ENCODE measurements at places on chromosomes 2 and 18.

- DNase-seq: no peak
Observed at GRCh38 chr18:37343542-37343851, 222.1 kb downstream of the CELF4 start.

GRCh38 chr18:79856119-79857007 is 58.6 kb downstream of the KCNG2 start:
- no peak for DNase-seq

DNA sequence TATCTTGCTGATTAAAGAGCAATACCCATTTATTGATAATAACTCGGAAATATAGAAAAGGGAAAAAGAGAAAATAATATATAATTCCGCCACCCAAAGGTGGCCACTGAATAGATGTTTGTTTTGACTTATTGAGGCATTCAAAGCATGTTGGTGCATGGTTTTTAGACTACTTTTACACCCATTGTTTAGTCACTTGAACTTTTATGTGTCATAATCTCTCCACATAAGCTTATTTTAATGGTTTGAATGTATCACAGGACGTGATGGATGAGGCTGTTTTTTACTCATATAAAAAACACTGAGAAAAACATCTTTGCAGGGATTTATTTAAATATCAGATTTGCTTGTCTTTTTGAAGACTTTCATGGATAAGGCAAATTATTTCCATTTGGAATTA is 120.4 kb downstream of the ACKR3 start:
- no peak for DNase-seq

DNA sequence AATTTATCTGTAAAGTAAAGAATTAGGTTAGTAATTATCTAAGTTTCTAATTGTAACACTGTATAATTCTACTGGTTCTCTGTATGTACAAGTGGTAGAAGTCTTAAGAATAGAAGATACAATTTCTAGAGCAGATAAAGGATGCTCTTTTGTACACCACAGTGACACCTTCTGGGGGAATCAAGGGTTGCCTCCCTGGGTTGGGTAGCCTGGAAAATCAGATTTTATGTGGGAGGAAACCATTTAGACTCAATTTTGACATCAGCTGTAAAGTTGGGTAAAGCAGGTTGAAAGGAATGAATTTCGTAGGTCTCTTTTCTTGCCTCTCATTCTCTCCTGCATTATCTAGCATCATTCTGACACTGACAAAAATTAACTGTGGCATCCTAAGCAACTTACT is 354.8 kb downstream of the DCC start:
- no peak for DNase-seq

DNA sequence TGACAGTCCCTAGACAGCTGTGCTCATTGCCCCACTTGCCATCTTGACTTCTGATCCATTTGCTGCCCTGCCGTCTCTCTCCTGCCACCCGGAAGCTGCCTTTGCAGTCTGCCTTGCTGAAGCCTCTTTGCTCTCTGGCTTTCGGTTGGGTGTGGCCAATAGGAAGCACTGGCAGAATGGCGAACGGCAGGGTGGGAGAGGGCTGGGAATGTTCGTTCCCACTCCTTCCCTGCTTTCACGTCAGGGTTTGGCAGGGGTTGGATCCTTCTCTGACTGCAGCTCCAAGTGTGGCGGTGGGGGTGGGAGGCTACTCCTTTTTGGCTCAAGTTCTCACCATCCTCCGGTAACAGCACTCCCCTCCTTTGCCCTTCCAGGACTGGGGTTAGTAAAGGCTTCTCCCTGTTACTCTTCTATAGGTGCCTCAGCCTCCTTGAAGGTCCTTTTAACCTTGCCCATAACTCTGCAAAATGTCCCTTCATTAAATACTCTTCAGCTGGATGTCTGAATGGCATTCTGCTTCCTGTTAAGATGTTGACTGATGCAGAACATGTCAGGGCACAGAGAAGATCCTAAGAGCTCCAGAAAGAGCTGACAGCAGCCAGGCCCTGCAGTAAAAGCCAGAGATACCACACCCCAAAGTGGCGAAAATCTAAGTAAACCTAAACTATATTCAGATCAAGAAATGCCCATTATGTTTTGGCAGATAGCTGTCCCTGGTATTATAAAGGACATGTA is 299.7 kb downstream of the CDCA7 start:
- no peak for DNase-seq

DNA sequence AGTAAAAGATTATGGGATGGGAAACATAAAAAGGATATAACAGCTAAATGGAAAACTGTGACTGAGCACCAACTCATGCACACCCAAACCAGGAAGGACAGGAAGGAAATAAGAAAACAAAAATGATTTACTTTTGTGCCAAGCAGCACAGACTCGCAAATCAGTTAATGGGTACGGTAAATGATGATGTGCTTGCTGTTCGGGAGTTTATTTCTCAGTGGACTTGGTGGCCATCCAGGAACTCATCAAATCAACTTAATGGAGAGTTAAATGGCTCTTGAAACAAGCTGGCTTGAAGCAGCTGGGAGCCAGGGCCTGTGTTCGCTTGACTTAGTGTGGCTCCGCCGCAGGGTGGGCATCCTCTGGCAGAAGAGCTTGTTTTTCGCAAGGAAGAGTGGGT is 36.2 kb downstream of the MTCL1 start:
- no peak for DNase-seq

DNA sequence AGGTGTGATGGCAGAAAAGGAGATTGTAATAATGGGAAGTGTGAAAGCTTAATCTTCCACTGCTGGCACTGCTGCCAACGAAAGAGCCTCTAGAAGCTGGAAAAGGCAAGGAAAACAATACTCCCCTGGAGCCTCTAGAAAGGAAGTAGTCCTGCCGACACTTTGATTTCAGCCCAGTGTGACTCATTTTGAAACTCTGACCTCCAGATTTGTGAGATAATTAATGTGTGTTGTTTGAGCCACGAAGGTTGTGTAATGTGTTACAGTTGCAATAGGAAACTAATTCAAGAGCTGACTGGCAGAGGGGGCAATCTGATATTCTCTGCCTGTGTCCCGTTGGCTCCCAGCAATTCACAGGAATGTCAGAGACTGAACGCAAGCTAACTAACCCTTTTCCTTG is 219.2 kb upstream of the UBE2E3 start:
- no peak for DNase-seq

DNA sequence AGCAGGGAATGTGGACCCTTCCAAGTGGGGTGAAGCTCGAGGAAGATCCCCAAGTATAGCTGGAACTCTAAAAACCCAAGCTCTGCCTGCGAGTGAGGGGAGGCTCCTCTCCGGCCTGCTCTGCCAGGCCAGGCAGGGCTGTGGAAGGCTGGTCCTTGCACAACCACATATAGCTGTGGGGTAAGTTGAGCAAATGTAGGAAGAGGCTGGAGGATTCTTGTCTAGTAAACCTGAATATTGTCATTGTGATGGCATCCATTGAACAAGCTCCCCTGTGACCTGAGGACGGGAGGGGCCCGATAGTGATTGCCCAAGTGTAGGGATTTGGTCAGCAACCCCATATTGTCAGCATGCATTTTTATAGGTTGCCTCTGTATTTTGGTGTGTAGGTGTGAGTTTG is 103.0 kb downstream of the ACKR3 start:
- no peak for DNase-seq

- no peak for DNase-seq
Observed at GRCh38 chr2:65386989-65387388, 45.4 kb downstream of the SPRED2 start.

DNA sequence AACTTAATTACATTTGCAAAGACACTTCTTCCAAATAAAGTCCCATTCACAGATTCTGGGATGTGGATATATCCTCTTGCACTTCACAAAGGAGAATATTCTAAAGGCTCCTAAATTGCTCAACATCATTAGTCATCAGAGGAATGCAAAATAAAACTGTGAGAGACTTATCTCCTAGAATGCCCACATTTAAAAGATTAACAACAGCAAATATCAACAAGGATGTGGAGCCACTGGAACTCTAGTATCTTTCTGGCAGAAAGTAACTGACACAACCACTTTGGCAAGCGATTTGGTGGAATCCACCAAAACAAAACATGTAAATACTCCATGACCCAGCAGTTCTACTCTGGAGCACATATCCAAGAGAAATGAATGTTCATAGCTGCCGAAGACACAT is 4.6 kb downstream of the NEU2 start:
- no peak for DNase-seq

DNA sequence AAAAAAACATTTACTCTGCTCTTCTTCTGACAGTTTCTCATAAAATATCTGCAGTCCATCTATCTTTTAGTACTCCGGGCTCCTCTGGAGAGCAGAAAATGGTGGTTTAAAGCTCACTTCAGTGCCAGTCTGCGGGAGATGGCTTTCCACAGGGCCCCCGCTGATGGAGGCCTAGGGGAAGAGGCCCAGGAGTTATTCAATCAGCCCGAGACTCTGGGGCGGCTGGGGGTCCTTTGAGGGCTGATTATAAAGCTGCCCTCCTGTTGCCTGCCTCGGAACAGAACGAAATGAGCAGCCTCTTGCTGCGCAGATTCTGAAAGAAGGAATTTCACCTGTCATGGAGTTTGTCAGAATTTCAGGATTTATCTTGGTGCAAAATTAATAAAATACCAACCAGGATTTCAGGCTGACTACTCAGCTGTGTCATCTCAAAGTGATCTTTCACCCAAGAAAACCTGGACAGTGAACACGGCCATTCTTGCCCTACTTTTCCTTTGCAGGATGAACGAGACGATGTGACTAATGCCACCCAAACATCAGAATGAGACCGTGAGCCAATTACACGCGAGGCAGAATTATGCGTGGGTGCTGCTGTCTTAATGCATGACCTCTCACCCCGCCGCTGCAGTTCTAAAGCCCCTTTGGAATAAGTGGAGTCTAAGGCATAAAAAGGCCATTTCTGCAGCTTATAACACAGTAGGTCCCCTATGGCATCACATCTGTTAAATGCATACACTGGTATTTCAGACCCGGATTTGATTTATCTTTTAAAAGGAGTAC is 273.8 kb downstream of the ZNF521 start:
- no peak for DNase-seq

DNA sequence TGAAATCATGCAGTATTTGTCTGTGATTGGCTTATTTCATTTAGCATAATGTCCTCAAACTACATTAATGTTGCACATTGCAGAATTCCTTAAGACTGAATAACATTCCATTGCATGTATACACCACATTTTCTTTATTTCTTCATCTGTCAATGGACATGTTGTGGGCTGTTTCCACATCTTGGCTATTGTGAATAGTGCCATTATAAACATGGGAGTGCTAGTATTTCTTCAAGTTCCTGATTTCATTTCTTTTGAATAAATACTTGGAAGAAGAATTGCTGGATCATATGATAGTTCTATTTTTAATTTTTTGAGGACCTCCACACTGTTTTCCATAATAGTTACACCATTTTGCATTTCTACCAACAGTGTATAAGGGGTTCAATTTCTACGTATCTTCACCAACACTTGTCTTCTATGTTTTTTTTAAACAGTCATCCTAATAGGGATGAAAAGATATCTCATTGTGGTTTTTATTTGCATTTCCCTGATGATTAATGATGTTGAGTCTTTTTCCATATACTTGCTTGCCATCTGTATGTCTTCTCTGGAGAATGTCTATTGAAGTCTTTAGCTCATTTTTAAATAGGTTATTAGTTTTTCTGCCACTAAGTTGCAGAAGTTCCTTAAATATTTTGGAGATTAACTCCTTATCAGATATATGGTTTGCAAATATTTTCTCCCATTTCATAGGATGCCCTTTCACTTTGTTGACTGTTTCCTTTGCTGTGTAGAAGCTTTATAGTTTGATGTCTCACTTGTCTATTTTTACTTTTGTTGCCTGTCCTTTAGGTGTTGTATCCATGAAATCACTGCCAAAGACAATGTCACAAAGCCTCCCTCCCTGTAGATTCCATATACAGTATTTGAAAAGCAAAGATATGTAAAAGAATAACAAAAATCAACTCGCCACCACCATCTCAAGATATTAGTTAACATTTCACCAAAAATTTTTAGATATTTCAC is 14.6 kb downstream of the FBXO11 start:
- no peak for DNase-seq

DNA sequence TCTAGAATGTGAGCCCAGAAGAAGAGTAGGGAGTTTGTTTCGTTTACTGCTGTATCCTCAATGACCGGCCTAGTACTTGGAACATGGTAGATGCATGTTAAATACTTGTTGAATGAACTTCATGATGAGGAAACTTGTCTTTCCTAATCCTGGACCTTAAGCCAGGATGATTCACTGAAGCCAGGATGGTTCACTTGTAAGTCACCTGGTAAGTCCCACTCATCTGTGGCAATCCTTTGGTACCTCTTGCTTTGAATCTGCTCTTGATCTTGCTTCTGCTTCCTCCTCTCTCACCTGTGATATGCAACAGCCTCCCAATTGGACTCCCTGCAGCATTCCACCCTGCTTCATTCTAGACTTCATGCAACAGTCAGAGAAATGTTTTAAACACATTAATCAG is 43.6 kb downstream of the QPCT start:
- no peak for DNase-seq

GRCh38 chr2:72668647-72669046 is 157.2 kb downstream of the EXOC6B start:
- DNase-seq: no peak

DNA sequence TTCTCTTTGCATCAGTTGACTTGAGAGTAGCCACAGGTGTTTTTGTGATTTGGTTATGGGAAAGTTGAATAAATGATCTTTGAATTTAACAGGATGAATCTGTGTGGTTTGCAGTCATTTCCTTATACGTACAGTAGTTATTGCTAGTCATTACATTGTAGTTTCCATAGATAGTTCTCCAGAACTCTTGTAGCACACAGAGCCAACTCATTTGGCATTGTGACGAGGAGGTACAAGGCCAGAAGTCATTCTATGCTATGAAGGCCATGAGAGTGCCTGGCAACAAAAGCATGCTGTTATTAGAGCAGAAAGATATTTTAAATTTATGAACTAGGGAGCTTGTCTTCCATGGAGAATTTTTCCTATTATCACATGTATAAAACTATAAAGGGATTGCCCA is 973.0 kb upstream of the CHAC2 start:
- no peak for DNase-seq

GRCh38 chr2:103293742-103294077 is 531.9 kb downstream of the TMEM182 start:
- DNase-seq: no peak

DNA sequence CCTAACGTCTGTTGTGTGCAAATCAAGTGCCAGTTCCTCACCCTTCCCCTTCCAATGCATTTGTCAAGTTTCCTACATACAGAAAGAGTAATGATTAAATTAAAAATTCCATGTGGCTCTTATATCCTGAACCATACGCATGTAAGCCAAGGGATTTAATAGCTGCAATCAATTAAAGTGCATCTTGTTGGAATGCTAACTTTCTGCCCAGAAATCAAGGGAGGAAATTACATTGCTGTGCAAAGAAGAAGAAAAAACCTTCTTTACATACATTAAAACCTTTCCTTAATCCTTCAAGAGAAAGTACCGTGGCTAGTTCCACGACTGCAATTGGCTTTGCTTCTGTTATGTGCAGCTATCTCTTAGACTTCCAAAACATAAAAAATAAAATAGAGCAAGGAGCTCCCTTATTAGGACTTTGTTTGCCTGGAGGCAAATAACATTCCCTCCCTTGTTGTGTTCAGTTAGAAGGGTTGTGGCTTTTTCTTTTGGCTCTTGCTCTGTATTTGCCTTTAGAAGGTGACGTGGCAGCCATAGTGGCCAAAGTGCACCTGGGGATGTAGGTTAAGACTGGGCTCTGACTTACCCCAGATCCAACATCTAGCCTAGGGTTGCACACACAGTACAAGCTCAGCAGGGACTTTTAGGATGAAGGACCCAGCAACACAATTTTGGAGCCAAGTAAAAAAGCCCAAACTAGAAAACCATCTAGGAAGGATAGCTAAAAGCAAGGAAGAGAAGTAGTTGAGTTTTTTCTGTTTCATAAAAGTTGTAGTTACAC is 158.3 kb downstream of the ANTXR1 start:
- DNase-seq: no peak

GRCh38 chr2:215973954-215974699 is 39.2 kb downstream of the MREG start:
- no peak for DNase-seq

All from stimulated activated CD4-positive, alpha-beta T cell treated with anti-CD3 and anti-CD28 coated beads, Interleukin-2, amount 100 ng/mL, for 4 hours (primary cell).